ENCODE measurements at places on chromosomes 3 and 15.
A peak's percentile ranks its signal among the peaks of the same experiment; 100 is the strongest.

- DNase-seq, result no peak
Measured at GRCh38 chr15:57866149-57866736, 159.7 kb downstream of the POLR2M start.

DNA sequence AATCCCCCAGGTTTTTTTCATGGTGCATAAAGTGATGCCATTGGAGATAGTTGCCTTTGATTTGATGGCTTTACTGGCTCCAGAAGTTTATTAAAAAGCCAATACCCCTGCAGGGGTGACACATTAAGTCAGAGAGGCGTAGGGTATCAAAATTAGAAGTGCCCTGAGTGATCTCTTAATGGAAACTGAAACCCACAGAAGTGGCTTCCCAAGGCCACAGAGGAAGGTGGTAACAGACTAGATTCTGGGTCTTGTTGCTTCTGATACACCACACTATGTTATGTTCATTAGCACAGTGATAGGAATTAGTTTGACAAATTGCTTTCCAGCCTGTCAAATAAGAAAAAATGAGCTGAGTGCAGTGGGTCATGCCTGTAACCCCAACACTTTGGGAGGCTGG lies 112.3 kb downstream of the IQCH start:
- DNase-seq, result no peak

GRCh38 chr3:194957743-194958240 lies 272.1 kb downstream of the FAM43A start:
- no peak for DNase-seq

GRCh38 chr3:37986479-37987314 lies 3.9 kb upstream of the VILL start:
- no peak for DNase-seq

- DNase-seq, result no peak
Measured at GRCh38 chr3:171778493-171778892, 31.8 kb downstream of the PLD1 start.

GRCh38 chr15:67150023-67150860 lies 84.8 kb downstream of the SMAD3 start:
- no peak for DNase-seq

DNA sequence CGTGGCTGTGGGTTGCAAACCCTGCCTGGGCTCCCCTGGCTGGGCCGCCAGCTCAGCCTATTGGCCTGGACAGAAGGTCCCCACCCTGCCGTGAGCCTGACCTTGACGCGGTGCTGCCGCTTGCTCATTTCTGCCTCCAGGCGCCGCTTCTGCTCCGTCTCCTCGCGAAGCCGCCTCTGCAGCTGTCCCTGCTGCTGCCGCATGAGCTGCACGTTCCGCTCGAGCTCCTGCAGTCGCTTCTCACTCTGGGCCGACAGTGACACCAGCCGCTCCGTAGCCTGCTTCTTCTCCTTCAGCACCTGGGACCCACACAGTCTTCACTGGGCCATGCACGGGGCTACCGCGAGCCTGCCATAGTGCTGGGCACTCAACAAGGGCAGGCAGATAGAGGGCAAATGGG lies 21.7 kb downstream of the KIF7 start:
- no peak for DNase-seq

- no peak for DNase-seq
Measured at GRCh38 chr15:51749307-51749706, 2.1 kb upstream of the TMOD2 start.

GRCh38 chr3:126494204-126494969 lies 18.7 kb upstream of the ZXDC start:
- DNase-seq, result no peak

DNA sequence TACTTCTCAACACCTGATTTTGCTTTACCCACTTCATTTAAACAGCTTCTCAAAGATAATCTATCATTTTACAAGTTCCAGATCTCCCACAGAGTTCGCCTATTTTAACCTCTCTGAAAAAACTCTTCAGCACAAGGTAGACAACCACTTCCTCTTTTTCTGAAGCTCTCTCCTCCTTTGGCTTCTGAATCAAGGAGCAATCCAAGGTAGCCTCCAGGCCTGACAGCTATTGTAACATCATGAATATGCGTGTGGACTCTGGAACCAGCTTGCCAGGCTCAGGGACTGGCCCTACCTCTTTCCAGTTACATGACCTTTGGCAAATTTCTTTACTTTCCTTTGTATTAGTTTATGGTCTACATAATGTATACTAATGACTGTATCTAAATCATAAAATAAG lies 405.9 kb upstream of the ZNF385D start:
- DNase-seq, result no peak

DNA sequence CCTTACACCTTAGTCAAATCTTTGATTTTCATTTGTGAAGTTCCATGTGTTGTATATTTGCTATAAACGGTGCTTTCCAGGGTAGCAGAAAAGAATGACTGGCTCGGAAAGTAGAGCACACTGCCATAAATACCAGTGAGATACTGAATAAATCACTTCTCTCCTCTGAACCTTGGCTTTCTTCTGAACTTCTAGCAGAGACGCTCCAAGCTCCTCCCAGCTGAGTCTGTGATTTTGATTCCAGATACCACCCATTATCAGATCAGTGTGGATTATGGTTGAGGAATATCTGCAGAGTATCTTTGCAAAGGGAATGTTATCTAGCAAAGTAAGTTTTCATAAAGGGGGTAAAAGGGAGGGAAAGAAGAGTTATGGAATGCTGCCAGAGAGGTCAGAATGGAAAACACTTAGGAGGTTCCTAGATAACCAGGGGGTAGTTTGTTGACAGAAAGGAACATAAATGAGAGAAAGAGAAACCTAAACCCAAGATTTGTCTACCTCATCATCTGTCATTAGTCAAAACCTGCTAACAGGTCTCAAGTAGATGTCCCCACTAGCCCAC lies 98.5 kb upstream of the PSMD6 start:
- no peak for DNase-seq

DNA sequence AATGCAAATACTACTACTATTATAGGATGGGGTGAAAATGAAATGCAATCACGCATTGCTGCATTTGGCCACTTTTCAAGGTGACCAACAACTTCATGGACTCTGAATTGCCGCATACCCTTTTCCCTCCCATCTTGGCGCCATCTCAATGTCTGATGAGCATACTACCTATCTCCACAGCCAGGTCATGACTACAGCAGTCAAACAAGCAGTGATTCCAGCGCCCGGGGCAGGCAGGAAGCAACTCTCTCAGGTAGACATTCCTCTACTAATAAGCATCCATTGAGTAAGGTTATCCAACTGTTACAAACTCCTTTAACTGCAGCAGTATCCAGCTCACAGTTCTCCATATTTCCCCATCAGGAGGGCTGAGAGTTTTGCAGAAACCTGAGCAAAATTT lies 155.4 kb downstream of the ADAMTS17 start:
- no peak for DNase-seq

DNA sequence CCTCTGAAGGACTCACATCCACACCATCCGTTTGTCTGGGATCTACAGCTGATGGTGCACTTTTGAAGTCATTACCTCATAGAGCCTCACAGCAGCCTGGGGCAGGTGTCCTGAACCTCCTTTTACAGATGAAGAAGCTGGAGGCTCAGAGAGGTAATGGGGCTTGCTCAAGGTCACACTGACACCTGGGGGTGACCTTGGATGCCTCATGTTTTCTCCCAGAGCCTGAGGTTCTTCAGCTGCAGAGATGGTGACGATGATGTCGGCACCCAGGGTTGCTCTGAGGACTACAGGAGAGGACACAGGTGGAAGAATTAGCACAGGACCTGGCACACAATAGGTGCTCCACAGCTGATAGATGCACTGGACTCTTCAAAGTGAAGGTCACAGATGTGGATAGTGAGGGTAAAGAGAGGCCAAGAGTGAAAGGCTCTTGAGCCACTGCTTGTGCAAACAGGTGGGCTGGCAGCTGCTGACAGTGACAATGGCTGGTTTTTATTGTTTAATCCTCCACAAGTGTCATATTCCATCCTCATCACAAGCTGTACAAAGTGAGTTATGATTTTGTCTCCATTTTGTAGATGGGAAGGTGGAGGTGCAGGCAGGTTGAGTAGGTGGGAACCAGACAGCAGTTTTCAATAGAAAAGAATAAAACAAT lies 17.4 kb upstream of the ATP2B2 start:
- DNase-seq, result no peak

GRCh38 chr15:42616107-42616506 lies 40.7 kb downstream of the STARD9 start:
- DNase-seq, result no peak

- DNase-seq, result no peak
Measured at GRCh38 chr15:30933293-30933692, 29.6 kb downstream of the FAN1 start.

DNA sequence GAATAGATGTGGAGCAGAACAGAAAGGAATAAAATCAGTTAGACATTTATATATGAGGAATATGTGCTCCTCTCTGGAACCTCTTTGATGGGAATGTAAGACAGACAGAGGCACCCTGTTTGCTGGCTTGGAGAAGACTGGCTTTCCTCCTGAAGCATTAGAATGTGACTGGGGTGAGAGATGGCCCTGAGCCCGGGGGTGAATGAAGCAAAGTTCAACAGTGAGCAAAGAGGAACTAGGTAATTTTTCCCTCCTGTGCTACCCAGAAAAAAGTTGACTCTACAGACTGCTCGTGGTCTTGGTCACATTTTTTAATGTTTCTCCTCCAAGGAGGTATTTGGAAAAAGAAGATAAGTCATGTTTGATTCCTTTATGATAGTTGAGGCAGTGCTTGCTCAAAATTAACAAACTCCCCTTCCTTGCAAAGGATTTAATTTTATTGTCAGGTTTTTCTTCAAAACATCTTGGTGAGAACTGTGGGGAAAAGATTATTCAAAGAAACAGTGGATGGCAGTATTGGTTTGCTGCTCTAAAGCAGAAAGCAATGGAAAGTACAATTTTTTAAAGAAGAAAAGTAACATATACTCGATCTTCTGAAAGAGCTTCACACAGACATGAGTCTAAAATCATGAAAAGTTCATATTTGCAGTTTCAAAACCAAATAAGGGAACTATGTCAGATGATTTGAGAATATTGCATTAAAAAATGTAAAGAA lies 370.4 kb upstream of the CDIN1 start:
- no peak for DNase-seq

- DNase-seq, result peak; percentile 87
Measured at GRCh38 chr3:197339841-197340520, 41.6 kb upstream of the DLG1 start.

DNA sequence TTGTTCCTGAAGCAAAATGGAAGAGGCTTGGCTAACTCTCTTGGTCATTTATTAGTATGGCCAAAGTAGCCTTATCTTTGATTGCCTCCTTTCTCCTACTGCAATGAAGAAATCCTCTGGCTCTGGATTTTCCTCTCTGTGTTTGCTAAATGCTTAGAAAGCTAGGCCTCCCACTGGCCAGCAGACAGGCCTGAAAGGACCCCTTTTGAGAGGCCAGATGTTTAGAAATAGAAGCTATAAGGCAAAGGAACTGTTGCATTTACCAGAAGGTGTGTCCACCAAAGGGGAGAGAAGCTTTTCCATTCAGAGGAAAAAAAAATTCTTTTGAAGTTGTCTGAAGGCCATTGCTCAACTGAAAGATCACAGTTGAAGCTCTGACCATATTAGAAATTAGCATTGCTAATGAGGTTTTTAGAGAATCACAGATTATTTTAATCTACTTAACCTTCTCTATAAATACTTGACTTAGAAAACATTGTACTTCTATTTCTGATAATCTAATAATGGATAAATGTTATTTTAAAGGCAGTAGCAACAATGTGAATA lies 160.8 kb downstream of the SYNPR start:
- DNase-seq, result no peak

DNA sequence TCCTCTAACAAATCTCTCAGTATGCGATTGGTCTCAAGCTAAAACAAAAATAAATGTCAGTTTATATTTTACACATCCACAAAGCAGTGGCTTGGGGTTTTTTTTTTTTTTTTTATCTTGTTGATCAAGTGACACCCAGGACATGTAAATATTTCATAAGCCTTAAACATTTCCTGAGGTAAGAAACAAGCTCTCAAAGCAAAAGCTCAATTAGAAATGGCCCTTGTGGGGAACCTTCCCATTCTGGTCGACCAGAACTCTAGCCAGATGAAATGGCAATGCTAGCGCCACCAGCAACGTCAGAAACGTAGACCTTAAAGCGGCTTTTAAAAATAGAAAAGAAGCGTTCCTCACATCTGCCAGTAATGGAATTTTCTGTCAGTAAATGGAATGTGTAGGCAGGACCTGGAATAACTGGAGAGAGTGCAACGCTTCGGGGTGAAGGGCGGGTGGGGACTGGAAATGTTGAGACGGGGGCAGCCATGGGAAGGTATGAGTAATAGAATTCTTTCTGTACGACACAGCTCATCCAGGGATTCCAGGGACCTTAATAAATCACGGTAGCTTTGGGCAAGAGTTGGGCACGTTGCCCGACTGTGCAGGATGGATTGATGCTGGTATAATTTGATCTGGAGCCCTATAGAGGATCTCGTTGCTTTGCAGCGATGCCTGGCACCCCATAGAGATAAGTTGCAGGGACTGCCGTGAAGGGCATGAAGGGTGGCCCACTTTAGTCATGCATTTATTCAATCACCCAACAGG lies 44.4 kb downstream of the BTD start:
- DNase-seq, result peak; percentile 65

DNA sequence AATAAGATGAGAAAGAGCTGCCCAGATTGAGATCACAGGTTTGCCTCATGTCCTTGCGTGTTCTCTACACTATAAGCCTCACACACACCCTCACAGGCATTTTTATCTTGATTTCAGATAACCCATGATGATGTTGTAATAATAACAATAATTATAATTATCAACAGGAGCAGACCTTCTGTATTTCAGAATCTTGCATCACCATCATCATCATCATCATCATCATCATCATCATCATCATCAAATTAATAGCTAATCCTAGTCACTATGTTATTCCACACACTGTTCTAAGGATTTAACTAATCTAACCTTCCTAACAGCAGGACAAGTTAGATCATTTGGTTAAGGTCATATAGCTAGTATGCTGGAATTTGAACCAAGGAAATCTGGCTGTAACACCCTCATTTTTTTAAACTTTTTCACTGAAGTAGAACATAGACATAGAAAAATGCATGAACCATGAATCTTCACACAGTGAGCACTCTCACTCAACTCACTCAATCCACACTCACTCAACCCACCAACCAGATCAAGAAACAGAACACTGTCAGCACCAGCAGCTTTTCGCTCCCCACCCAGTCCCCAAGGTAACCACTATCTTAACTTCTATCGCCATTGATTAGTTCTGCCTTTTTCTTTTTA lies 1.8 kb upstream of the SH2D7 start:
- no peak for DNase-seq

DNA sequence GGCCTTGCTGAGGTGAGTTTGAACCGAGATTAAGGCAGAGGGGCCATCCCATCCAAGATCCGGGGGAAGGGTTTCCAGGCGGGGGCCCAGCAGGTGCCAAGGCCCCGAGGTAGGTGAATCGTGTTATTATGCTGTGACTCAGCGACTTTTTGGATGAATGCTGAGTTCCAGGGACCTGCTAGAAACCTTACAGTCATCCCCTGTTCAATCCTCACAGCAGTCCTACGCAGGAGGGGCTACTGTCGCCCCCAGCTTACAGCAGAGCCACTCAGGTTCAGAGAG lies 40.9 kb downstream of the DNAJB8 start:
- no peak for DNase-seq

DNA sequence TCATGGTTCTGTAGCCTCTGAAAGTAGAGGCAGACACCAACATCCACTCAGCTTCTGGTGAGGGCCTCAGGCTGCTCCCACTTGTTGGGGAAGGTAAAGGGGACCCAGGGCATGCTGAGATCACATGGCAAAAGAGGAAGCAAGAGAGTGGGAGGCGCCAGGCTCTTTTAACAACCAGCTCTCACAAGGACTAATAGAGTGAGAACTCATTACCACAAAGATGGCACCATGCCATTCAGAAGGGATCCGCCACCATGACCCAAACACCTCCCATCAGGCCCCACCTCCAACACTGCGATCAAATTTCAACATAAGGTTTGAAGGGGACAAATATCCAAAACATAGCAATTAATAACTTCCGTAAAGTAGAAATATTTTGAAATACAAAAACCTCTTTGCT lies 192.3 kb downstream of the OCA2 start:
- no peak for DNase-seq
